Fibroblast of the conjunctiva (primary cell): ENCODE measurements at places on chromosomes 1 and 21.

DNA sequence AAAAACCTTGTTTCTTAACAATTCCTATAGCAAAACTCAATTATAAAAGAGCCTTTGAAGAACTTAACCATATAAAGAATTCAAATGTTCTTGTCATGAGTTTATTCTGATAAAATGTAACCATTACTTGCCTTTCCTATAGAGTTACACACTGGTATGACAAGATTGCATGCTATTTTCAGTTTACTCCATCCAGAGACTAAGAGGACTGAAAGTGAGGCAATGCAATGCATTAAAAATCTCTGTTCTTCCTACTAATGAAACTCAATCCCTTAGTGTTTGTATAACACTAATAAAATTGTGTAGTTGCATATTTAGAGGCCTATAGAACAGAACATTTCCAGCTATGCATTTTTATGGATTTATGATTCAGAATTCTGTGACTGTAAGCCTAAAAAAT, 88.1 kb downstream of the COP1 start:
- no peak for DNase-seq

DNA sequence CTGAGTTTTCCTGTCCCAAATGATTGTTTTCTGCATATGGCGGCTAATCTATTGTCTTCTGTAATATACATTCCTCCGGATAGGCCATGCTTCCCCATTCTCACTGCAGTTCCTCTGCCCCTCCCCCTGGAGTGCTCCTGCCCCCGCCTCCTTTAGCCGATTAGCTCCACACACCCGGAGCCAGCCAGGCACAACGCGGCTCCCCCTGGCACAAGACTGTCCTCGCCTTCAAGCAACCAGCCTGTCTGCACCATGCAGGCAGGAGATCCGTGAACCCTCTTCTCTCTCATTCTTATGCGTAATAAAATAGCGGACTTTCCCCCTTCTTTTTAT, 18.0 kb downstream of the SERTAD4 start:
- no peak for DNase-seq

- no peak for DNase-seq
These were observed 20.0 kb downstream of the MAB21L3 start for GRCh38 chr1:116131170-116131569.

DNA sequence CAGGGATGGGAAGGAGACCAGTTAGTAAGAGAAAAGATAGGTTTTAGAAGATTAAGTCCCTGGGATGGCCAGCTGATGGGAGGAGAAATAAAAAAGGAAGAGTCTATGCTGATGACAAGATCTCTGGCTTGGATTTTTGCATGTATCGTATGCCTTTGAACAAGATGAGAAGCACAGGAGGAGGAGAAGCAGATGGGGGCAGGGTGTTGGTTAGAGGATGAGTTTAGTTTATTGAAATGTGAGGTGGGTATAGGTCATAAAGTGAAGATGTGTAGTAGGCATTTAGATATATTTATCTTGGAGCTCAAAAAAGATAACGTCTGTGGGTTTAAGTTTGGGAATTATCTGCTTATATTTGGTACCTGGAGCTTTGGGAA, 1.4 kb downstream of the TIPRL start:
- no peak for DNase-seq

GRCh38 chr1:221435504-221435904, 306.4 kb downstream of the DUSP10 start:
- DNase-seq = peak; percentile 66
